ENCODE measurements at places on chromosomes 3 and 15.

DNA sequence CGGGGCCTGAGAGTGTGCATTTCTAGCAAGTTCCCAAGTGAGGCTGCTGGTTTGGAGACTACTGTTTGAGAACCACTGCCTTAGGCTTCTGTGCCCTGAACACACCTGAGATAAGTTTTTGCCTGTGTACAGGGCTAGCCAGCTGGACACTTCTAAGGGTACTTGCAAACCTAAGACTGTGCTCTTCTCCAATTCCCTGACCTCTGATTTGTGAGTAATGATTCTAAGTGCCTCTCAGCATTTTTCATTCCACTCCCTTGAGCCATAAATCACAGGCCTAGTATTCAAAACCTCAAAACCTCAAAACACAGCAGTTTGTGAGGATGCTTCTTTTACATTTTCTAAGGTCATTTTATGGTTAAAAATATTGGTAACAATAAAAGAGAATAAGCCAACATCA is 148.4 kb downstream of the CHST2 start:
- DNase-seq = no peak

DNA sequence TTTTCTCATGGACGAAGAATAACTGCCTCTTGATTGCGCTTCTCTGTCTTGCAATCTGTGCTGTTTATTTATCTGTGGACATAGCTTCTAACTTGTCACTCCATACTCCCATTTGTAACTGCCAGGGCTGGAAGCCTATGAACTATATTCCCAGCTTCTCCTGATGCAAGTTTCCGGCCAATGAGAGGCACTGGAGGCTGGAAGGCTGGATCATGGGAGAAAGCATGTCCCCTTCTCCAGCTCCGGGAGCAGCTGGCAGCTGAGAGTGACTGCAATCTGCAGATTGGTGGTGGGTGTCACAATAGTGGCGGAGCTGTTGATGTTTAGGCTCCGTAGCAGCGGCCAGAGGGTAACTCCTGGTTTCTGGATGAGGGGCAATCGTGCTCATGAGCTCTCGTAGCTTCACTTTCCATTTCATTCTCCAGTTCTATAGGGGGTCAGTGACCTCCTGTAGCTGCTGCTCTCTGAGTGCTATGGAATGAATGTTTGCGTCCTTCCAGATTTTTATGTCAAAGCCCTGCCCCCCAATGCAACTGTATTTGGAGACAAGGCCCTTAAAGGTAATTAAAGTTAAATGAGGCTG is 35.7 kb upstream of the PCSK6 start:
- no peak for DNase-seq

DNA sequence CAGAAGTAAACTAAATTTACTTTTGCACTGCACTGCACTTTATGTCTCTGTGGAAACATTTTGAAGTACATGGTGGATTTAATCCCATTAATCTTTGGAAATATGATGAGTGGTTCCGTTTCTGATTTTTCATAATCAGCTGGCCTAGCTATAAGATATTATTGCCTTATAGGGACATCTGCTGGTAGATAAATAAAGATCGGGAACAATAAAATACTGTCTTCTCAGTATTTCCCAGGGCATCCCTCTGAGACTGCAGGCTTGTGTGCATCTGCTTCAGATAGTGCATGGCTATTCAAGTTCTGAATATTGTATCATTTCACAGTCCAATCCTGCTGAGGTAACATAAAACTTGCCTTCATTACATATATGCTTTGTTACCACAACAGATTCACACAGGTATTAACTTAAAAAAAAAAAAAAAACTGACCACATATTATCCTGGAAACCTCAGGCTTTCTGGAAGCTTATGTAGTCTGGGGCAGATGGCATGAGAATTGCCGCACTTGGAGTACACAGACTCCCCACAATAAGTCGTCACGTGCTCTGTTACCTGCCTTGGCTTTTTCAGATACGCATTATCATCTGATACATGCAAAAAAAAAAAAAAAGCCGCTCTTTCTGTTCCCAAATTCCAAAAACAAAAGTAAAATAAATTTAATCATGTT is 330.8 kb upstream of the AGTR1 start:
- no peak for DNase-seq

DNA sequence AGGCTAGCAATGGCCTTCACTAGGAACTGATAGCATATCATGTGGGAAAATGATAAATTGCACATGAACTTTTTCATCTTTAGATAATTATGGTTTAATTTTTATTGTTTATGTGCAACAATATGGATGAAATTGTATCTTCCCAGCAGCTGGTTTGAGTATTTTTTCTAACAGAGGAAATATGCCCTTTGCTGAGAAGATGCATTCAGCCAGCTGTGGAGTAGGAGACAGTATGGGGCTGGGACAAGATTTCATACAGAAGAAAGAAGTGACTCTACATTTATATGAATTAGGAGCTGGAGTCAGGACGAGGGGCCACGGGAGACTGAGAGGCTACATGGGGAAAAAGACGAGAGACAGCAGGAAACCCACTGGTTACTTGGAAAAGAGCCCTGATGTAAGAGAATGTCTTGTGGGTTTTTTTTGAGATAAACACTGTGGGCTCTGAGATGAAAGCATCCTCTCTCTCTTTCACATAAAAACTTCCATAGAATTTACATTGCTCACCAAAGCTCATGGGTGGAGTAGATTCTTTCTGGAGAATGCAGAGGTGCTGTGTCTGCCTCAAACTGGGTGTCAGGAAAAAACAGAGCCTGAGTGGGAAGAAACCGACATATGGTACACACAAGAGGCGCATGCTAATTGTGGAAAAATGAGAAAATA is 115.2 kb upstream of the PDZRN3 start:
- DNase-seq = no peak

GRCh38 chr15:96323319-96324145 is 7.0 kb upstream of the NR2F2 start:
- no peak for DNase-seq

- no peak for DNase-seq
Measured at GRCh38 chr3:97439373-97439772, 325.2 kb upstream of the ARL6 start.

- DNase-seq = no peak
Measured at GRCh38 chr15:75217012-75217411, 15.3 kb downstream of the C15orf39 start.

GRCh38 chr3:1527786-1528185 is 435.0 kb downstream of the CNTN6 start:
- DNase-seq = no peak

- DNase-seq = no peak
Measured at GRCh38 chr15:25568751-25569150, 129.9 kb upstream of the UBE3A start.

DNA sequence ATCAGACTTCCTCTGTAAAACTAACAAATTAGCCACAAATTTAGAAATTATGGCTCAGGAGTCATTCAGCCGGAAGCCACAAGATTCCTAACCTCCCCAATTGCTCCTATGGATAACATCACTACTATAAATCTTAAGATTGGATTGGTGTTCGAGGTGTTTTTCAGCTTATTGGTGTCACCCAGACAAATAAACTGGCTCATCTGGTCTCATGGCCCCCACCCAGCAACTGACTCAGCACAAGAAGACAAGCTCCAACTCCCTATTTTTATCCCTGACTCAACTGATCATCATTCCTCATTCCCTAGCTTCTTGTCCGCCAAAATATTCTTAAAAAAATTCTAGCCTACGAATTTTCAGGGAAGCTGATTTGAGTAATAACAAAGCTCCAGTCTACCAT is 135.1 kb upstream of the STRIT1 start:
- DNase-seq = no peak

GRCh38 chr3:196321162-196321561 is 3.1 kb upstream of the DYNLT2B start:
- DNase-seq = no peak

DNA sequence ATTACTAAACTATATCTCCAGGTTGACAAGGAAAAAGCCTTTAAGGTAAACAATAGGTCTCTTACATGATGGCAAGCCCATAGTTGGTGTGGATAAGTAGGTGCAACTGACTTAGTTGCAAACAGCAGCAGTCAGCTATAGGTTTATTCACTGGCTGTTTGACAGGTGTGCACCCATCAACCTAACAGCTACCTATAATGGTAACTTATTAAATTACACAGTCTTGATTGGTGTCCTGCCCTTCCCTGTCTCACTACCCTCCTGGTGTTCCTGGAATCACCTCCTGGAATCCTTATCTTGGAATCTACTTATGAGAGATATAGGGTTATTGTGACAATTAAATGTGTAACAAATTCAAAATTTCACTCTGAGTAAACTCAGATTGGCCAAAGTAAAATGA is 467.8 kb upstream of the UBE2E2 start:
- no peak for DNase-seq

DNA sequence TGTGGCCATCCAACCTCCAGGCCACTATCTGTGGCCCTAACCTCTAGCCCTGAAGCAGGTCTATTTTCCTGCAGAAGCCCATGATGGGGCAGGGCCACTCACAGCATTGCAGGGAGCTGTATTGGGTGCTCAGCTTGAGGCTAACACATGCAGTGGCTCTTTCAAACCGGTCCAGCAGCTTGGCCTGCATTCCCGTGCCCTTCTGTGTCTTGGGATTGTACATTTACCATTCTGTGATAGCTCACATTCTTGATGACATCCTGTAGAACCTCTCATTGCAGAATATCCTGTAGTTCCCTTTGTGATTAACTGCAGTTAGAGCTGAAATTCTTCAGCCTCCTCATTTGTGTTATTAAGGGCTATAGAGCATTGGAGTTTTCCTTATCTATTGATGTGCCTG is 60.8 kb upstream of the ANKRD34C start:
- no peak for DNase-seq

- no peak for DNase-seq
Measured at GRCh38 chr3:170717410-170718402, 131.8 kb upstream of the SLC7A14 start.

- DNase-seq = no peak
Measured at GRCh38 chr3:188947401-188948280, 224.1 kb upstream of the TPRG1 start.

GRCh38 chr3:129654131-129654530 is 47.7 kb upstream of the PLXND1 start:
- no peak for DNase-seq

DNA sequence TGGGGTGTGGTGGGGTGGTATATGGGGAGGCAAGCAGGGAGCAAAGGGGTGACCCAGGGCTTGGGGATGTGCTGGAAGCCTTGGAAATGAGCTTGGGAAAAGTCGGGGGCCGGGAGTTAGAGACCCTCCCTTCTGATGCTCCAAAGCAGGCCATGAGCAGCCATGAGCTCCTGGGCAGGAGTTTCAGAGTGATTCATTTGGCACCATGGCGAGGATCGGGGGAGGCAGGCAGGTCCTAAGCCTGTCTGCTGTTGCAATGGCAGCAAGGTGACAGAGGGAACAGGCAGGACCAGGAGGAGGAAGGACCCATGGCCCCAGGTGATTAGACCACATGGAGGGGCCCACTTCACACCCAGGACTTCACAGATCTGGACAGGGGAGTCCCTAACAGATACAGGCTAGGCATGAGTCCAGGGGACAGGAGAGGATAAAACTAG is 21.3 kb downstream of the RGMA start:
- no peak for DNase-seq

DNA sequence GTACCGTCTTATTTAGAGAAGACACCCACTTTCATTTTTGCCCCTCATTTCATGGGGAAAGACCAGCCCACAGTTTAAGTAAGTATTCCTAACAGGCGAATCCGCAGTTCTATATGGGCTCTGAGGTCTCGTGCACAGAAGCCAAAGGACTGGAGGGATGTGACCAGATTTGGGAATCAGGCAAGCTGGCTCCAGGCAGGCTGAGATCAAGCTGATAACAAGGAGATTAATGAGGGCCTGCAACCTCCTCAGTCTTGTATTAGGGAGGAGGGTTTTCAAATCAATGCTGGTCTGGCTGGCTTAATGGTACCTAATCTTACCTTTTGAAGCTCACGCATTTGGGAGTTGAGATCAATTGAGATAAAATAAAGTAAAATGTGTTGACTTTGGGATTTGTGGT is 15.3 kb downstream of the ST8SIA2 start:
- no peak for DNase-seq

GRCh38 chr15:57356636-57357035 is 19.7 kb upstream of the CGNL1 start:
- no peak for DNase-seq

GRCh38 chr3:102125994-102126368 is 276.7 kb downstream of the NFKBIZ start:
- no peak for DNase-seq

- DNase-seq = peak; percentile 10
Measured at GRCh38 chr15:94287794-94288246, 56.5 kb downstream of the MCTP2 start.

GRCh38 chr15:89487791-89488190 is 8.6 kb downstream of the RHCG start:
- no peak for DNase-seq

DNA sequence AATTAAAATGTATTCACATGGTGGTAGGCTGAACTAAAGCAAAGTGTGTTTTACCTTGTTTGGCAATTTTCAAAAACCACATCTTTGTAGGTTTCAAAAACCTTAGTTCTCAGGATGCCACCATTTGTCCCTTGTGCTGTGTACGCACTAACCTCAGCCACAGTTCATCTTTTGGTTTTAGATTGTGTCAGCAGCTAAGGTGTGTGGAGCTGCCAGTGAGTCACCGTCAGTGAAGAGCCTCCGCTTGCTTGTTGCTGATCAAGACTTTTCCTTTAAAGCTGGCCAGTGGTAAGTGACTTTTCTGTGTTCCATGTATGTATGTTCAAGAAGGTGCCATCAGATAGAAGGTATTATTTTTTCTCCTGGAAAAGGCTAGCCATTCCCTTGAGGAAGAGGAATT is 21.1 kb downstream of the OXNAD1 start:
- DNase-seq = no peak

DNA sequence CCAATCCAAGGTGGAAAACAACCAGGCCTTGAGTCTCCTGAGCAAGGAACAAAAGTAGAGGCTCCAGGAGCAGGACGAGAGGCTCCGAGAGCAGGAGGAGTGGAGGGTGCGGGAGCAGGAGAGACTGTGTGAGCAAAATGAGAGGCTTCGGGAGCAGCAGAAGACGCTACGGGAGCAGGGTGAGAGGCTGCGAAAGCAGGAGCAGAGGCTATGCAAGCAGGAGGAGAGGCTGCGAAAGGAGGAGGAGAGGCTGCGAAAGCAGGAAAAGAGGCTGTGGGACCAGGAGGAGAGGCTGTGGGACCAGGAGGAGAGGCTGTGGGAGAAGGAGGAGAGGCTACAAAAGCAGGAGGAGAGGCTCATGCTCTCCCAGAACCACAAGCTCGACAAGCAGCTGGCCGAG is 60.3 kb upstream of the UBE2Q2 start:
- no peak for DNase-seq

DNA sequence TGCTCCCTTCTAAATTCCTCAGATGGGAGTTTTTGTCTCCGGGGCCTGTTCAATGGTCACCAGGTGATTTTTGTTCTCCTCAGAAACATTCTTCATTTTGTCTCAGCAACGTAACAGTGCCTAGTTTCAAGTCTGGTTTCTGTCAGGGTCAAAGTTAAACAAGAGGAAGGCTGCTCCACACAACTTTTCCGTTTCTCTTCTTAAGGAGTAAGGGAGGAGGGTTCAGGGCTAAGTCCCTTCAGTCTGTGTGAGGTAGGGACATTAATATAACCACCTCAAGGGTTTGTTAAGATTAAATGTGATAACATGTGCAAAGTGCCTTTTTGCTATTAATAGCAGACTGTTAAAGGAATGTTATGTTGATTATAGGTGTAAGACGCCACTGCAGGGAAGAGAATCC is 41.8 kb downstream of the HOMER2 start:
- no peak for DNase-seq
